ENCODE measurements at places on chromosomes 6 and 20. TPM values are rescaled to one million over a fixed set of nuclear protein-coding genes. Genes with fewer than 3 reads are reported as not detected.

- no peak for DNase-seq
These were observed 24.1 kb downstream of the CYP39A1 start for GRCh38 chr6:46628498-46628897.

The PTGIS gene
- total RNA-seq: 0.60 TPM

The TJAP1 gene
- total RNA-seq: 23.0 TPM

GRCh38 chr20:36408219-36408618, 102.1 kb downstream of the DLGAP4 start:
- DNase-seq: no peak

- DNase-seq: no peak
These were observed 31.6 kb downstream of the SPDEF start for GRCh38 chr6:34524499-34524898.

The NOP56 gene
- total RNA-seq: 324 TPM

GRCh38 chr6:169026175-169026574, 227.5 kb downstream of the THBS2 start:
- DNase-seq: no peak

The SIRPB2 gene
- total RNA-seq: not detected

DNA sequence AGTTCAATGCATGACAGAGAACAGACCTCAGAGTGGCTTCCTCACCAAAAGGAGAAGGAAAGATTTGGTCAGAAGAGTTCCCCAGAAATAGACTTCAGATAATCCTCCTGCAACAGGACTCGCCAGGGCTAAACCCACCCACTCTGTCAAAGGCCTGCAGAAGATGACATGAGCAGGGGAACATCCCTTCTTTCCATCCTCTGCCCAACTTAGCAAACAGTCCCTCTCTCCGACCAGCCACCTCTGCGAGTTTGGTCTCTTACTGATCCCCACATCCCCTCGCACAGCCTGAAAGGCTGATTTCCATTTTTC, 7.5 kb downstream of the NFATC2 start:
- DNase-seq: no peak

DNA sequence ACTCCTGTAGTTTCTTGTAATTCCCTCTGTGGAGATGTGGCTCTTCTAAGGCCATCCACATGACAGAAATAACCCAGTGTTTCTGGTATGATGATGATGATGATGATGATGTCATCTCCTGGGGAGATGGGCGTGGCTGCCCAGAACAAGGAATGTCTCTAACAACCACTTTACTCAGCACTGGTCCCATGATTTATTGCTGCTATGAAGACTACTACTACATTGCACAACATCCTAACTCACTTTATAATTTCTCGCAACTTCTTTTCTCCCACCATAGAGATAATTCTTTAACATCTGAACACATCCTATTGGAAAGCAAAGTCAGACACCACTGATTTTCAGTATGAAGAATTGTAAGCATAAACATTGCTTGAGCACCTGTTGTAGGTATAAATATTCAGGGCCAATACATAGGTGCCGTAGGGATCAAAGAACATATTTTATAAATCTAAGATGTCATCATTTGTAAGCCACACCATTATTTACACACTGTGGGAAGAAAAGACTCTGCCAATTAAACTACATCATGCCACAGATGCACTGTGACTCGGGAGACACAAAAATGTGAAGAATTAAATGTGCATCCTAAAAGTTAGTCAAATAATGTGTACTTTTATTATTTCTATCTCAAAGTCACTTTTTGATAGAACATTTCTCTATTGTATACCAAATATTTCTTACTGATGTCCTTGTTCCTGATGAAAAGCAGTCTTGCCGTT, 6.4 kb downstream of the TPMT start:
- DNase-seq: no peak

DNA sequence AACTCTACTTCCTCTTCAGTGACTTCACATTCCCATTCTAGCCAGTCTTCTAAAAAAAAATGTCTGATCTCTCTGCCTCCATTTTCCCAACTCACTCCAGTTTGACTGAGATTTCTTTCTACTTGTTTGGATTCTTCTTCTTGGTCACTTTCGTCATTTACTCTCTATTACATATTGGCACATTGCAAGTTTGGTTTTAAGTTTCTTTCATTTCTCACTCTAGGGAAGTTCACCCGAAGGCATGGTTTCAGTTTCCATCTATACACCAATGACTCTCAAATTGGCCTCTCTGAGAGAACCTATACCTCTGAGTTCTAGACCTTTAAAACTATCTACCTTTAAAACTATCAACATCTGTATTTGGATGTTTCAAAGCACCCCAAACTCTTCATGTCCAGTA, 51.3 kb downstream of the CD109 start:
- no peak for DNase-seq

DNA sequence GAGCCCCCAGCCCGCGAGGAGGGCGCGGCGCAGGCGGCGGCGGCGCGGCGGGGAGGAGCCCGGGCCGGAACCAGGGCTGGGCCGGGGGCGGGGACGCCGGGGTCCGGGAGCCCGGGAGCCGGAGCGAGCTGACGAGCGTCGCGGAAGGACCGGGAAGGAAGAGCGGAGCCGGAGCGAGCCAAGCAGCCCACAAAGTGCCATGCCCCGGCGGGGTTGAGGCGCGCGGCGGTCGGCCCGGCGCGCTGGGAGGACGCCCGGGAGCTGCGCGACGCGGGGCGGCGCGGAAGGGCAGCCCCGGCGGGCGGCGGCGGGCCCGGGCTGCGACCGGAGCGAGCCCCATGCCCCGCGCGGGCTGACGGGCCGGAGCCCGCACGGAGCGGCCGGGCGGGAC, 289 bp downstream of the FOXP4 start:
- DNase-seq: no peak

The LY6G6F gene
- total RNA-seq: not detected

GRCh38 chr6:148700741-148701311, 46.0 kb upstream of the UST start:
- no peak for DNase-seq

The PRRT1 gene
- total RNA-seq: 0.84 TPM

The RFX6 gene
- total RNA-seq: not detected

The MUC21 gene
- not detected for total RNA-seq

DNA sequence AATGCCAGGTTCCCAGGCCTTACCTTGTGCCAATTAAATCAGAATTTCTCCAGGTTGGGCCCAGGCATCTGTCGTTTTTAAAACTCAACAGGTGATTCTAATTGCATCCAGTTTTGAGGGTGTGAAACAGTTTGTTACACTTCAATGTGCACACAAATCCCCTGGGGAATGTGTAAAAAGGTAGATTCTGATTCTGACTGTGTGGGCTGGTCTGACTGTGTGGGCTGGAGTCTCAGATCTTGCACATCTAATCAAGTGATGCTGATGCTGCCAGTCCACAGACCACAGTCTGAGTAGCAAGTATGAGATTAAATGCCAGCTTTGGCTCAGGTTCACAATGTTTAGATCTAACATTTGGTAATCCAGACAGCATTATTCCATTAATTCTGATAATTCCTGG, 12.5 kb upstream of the ETV7 start:
- DNase-seq: no peak

DNA sequence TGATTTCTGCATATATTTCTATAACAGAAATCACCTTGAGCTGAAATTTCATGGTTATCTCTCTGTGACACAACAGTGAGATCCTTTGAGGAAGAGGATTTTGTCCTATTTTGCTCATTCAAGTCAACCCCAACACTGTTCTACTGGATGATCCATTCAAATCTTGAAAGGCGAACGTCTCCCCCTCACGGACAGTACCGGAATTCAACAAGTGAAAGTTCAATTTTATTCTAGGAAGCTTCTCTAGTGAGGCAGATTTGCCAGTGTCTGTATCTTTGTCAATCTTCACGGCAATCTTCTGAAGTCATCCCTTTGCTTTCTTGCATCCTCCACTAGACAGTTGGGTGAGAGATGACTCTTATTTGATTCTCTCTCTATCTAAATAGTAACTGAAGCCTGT, 91.7 kb upstream of the PDE7B start:
- DNase-seq: no peak

The OR2B3 gene
- not detected for total RNA-seq

GRCh38 chr6:111865049-111865585, 8.1 kb downstream of the FYN start:
- DNase-seq: no peak

- no peak for DNase-seq
These were observed 49.5 kb upstream of the FBXO30 start for GRCh38 chr6:145863988-145864616.
